ENCODE measurements at places on chromosomes 4 and X.

DNA sequence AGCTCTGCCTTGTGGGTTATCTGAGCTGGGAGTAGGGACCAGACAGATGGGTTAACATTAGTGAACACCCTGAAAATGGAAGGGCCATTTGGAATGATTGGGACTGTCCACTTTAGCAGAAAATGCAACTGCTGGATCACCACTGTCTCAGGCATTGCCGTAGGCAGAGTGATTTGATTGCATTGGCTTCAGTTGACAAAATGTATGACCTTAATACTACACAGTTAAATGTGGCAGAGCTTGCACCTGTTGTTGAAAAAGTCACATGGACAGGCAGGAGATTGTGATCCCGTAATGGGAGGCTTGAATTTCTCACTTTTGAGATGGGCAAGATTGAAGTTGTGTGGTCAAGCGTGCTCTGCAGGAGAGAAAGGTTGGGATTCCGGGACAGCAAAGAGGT is 166.5 kb upstream of the PUDP start:
- DNase-seq = no peak

DNA sequence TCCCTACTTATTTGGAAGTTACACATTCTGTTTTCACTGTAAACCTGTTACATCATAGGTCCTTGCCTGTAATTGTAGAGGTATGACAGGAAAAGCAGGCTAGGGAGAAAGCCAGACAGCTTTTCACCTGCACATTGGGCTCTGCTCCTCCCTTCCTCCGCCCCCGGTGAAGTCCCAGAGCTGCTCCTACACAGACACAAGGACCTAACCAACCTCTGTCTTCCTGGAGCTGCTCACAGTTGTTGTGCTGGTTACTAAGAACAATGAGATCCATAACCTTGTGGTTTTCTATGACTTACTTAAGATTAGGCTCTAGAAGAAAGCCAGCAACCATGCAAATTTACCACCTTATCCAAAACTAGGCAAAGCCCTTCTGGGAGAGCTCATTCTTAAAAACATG is 40.0 kb downstream of the MOSPD2 start:
- no peak for DNase-seq

DNA sequence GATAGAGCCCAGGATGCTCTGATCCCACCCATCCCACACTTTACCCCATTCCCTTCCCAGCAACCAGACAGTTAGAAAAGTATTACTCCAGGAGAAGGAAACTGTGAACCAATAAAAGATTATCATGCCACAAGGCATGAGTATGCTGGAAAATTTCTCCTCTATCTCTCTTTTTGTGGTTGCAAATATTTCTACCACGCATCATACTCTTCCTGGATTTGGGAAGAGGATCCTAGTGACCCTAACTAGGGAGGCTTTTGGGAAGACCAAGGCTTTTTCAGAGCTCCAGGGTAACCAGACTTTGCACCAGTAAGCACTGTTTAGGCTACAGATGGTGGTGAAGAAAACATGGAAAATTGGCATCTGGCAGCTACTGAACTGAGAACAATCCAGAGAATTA is 257.6 kb upstream of the CLNK start:
- no peak for DNase-seq

- no peak for DNase-seq
Observed at GRCh38 chrX:2272337-2272736, 228.4 kb downstream of the DHRSX start.

- no peak for DNase-seq
Observed at GRCh38 chr4:175983636-175984035, 82.0 kb upstream of the WDR17 start.

All from activated CD4-positive, alpha-beta T cell treated with anti-CD3 and anti-CD28 coated beads for 24 hours (primary cell).